Fibroblast of skin of back (primary cell): ENCODE measurements at places on chromosomes 13 and 19.

DNA sequence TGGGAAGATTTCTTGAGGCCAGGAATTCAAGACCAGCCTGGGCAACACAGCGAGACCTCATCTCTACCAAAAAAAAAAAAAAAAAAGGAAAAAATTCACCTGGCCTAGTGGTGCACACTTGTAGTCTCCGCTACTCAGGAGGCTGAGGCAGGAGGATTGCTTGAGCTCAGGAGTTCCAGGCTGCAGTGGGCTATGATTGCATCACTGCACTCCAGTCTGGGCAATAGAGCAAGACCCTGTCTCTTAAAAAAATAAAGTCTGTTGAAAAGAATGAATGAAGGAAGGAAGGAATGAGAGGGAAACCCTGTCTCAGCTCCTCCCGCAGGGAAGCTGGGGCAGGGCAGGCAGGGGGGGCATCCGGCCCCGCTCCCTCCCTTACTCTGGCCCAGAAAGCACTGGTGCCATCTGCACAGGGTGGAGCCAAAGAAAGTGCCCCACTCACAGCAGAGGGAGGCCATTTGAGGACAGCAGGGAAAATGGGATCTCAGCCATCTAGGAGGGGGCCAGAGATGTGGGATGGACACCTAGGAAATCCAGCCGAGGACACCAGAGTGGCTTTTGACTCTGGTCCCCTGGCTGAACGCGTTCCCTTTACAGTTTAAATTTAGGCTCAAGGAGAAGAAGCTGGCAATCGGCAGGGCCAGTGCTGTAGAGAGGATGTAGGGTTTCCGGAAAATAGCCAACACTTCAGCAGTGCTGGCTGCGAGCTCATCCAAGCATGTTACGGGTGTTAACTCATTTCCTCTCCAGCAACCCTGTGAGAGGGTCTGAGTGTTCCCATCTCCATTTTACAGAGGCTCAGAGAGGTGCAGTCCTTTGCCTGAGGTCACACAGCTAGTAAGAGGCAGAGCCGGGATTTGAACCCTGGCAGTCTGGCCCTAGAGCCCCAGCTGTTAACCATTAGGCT, 3.6 kb upstream of the HPN start:
- no peak for DNase-seq

- no peak for DNase-seq
Observed at GRCh38 chr19:45078390-45079062, 534 bp upstream of the GEMIN7 start.

DNA sequence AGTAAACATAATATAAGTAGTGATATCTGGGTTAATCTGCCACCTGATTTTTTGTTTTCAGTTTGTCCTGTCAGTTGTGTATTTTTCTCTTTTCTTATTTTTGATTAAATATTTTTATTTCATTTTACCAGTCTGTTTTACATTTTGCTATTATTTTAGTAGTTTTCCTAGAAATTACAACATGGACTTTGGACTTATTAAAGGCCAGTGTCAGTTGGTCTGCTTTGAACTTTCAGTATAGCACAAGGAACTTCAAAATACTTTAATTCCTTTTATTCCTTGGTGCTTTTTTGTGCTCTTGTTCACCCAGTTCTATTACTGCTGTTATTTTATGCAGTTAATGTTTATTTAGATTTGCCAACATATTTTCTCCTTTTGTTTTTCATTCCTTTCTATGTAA, 149.6 kb downstream of the PDS5B start:
- no peak for DNase-seq

DNA sequence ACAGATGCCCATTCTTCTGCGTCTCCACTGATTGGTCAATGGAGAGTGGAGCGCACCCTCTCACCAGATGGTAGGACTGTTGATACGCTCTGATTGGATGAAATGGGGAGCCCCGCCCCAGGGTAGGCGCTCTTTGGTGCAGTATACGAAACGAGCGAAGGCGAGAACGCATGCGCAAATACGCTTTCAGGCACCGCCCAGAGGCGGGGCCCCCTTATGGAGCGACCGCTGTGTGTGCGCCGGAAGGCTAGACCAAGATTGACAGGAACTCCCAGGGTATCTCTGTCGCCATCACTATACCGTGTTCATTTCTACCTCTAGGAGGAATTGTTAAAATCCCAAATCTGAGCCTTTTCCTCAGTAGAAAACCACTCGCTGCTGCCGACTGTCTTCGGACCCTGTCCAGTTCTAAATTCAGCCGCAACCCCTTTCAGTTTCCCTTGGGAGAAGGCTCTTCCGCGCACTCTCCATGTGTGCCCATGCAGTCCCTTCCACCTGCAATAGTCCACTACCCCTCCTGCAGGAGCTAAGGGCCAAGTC, 720 bp upstream of the HNRNPL start:
- no peak for DNase-seq

DNA sequence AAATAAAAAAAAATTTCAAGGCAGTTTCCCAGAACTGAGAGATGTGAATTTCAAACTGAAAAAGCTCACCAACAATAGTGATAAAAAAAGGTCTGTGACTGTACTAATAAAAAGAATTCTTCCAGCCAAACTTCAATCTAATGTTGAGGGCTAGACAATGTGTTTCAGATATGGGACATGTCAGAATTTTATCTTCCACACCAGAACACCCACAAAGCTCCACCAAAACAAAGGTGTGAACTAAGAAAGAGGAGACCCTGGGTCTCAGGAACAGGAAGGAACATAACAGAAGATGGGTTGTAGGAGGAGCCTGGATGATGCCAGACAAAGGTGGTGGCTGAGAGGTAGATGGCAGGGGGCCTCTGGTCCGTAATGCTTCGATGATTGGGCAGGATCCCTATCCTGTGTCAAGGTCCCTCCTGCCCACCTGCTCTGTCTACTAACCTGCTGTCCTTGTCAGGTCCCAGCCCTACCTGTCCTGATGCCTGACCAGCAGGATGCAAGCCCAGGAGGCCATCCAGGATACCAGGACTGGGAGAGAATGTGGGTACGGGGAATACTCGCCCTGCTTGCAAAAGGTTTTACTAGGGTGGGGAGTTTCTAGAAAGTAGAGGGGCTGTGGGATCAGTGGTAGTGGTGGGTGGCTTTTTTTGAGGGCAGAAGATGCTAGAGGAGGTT, 4.5 kb downstream of the MZF1 start:
- no peak for DNase-seq

DNA sequence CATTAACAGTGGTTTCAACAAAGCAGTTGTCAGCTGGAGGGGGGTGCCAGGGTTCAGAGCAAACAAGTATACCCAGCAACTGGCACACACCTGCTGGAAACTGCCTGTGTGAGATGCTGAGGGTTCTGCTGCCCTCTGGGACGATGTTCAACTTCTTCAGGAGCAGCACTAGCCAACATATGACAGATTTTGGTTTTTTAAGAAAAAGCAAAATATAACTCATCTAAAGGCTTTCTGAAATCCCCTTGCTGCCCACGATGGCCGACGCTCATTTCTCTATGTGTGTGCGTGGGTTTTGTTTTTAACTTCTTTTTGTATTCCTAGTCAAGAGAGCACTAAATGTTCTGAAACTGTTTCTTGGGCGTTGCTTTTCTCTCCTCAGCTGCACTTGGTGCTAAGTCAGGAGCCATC, 79.9 kb downstream of the MRPL57 start:
- DNase-seq = no peak

GRCh38 chr13:30892966-30893365, 13.1 kb upstream of the MEDAG start:
- no peak for DNase-seq

- DNase-seq = peak; percentile 16
Observed at GRCh38 chr19:29872224-29872731, 60.5 kb downstream of the CCNE1 start.

DNA sequence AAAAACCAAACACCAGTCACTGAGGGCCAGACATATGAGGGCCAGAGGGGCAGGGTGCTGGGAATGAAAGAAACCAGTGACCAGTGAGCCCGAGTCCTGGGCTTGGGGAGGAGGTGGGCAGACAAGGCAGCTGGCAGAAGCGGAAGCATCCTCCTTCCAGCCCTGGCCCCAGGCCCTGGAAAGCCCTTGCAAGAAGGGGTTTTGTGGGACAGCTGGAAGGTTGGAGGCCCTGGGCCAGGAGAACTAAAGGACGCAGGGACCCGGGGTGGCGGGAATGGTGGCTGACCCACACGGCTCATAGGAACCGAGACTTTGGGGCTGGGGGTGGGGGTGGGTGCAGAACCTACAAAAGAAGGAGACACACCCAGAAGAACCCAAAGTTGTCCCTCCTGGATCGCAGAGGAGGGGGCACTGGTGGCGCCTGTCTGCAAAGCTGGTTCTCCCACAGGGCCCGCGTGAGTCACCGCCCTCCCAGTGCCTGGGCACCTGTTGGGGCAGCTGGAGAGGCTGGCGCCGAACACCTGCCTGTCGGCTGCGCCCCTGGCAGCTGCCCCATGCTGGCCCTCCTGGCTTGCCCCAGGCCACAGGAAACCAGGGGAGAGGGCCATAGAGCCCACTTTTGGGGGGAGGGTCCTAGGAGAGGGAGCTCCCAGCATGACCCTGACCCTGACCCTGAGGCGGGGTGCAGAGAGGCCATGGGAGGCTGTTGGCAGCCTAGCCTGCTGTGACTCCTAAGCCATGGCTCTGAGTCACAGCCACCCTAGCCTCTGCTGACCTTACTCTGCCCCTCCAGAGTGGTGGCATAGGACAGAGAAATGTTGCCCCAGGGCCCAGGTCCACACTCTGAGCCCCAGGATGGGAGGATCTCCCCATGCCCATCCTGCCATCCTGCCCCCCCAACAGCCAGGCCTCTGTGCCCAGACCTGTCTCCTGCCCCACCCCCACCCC, 802 bp downstream of the DMPK start:
- no peak for DNase-seq

- no peak for DNase-seq
Observed at GRCh38 chr13:110209950-110210603, 96.9 kb downstream of the COL4A1 start.

GRCh38 chr13:43159026-43159461, 135.7 kb downstream of the DNAJC15 start:
- DNase-seq = peak; percentile 51

DNA sequence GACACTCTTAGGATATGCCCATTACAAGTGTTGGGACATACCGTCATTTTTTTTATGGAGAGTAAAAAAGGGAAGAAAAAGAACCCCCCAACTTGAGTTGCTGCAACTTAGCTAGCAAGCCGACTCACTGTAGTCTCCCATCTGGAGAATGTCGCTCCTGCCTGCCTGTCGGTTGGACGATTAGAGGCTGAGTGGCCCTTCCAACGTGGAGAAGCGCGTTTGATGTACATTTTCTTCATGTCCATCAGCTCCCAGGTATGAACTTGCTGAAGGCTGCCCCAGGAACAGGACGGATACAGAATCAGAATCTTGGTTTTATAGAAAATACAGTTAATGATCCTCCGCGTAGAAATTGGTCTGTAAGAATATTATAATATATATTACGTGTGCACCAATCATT, 189.0 kb upstream of the SOX1 start:
- DNase-seq = no peak

- DNase-seq = no peak
Observed at GRCh38 chr19:4449639-4450028, 8.0 kb downstream of the UBXN6 start.

- DNase-seq = no peak
Observed at GRCh38 chr13:56735537-56735942, 405.2 kb upstream of the PRR20A start.

DNA sequence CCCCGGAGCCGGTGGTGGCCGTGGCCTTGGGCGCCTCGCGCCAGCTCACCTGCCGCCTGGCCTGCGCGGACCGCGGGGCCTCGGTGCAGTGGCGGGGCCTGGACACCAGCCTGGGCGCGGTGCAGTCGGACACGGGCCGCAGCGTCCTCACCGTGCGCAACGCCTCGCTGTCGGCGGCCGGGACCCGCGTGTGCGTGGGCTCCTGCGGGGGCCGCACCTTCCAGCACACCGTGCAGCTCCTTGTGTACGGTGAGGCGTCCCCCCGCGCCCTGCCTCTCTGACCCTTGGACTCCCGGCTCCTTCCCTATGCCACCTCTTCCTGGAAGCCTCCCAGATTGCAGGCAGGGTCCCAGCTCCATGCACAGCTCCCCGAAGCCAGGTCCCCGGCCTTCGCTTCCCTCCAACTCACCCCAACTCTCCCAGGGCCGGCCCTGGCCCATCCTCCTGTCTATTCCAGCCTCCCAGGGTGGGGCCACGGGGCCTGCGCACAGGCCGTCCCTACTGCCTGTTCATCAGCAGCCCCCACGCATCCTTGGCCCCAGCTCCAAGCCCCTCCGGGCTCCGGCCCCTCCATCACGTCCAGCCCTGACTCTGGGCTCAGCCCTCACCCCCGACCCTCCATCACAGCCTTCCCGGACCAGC, 1.7 kb downstream of the MADCAM1 start:
- no peak for DNase-seq

GRCh38 chr19:46356149-46357055, 9.5 kb downstream of the PPP5C start:
- no peak for DNase-seq

- no peak for DNase-seq
Observed at GRCh38 chr13:111259058-111259457, 61.4 kb upstream of the TEX29 start.

- peak; percentile 78 for DNase-seq
Observed at GRCh38 chr19:58033741-58034476, at the start of gene ZSCAN1. Gene ZSCAN1 (plus strand): TSS chr19:58034025. CDS start chr19:58037837, 3,812 bp downstream.

DNA sequence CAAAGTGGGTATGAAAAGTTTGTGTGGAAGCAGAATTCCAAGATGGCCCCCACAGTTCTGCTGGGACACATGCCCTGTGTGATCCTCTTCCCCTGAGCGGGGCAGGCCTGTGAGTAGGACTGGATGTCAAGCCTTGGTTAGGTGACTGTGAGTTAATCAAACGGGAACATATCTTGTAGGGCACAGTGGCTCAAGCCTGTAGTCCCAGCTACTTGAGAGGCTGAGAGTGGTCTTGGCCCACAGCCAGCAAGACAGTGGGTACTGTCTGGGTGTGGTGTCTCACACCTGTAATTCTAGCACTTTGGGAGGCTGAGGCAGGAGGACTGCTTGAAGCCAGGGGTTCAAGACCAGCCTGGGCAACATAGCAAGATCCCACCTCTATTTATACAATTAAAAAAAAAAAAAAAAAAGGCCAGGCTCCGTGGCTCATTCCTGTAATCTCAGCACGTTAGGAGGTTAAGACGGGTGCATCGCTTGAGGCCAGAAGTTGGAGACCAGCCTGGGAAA, 6.4 kb downstream of the ZNF653 start:
- no peak for DNase-seq

- DNase-seq = peak; percentile 8
Observed at GRCh38 chr19:18895824-18896341, at the start of gene CERS1. Gene CERS1 (minus strand): TSS chr19:18896158. CDS start chr19:18896072, 86 bp downstream.

DNA sequence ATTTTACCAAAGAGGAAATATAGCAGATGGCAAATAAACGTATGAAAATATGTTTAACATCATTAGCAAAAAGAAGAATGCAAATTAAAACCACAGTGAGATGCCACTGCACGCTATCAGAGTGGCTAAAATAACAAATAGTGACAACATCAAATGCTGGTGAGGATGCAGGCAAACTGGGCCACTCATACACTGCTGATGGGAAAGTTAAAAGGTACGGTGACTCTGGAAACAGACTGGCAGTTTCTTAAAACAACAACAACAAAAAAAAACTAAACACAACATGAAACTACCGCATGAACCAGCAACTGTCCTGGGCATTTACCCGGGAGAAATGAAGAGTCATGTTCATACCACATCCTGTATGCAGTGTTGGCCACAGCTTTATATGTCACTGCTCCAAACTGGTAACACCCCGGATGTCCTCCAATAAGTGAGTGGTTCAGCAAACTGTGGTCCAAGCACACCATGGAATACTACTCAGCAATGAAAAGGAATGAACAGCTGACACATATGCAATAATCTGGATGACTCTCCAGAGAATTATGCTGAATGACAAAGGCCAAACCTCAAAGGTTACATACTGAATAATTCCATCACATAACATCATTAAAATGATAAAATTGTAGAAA, 22.3 kb downstream of the EPS15L1 start:
- peak; percentile 44 for DNase-seq
